ENCODE measurements at places on chromosomes 12 and 14. TPM values are rescaled to one million over a fixed set of nuclear protein-coding genes. Genes with fewer than 3 reads are reported as not detected.
A peak's percentile ranks its signal among the peaks of the same experiment; 100 is the strongest.

Gene EIF2S3B
- not detected for polyA plus RNA-seq

Gene OR10G2
- polyA plus RNA-seq, result not detected

Gene PUS1
- 10.2 TPM for polyA plus RNA-seq

Gene FGF6
- polyA plus RNA-seq, result not detected

Gene LUM
- 1,853 TPM for polyA plus RNA-seq

Gene B4GALNT3
- 4.4 TPM for polyA plus RNA-seq

Gene SLC24A4
- 0.46 TPM for polyA plus RNA-seq

Gene DHRS2
- polyA plus RNA-seq, result 14.2 TPM

Gene OAS3
- polyA plus RNA-seq, result 6.6 TPM

- DNase-seq, result no peak
Observed at GRCh38 chr12:102951841-102952240, 5.6 kb upstream of the ASCL1 start.

- DNase-seq, result no peak
Observed at GRCh38 chr12:111219440-111219839, 149.5 kb downstream of the PHETA1 start.

DNA sequence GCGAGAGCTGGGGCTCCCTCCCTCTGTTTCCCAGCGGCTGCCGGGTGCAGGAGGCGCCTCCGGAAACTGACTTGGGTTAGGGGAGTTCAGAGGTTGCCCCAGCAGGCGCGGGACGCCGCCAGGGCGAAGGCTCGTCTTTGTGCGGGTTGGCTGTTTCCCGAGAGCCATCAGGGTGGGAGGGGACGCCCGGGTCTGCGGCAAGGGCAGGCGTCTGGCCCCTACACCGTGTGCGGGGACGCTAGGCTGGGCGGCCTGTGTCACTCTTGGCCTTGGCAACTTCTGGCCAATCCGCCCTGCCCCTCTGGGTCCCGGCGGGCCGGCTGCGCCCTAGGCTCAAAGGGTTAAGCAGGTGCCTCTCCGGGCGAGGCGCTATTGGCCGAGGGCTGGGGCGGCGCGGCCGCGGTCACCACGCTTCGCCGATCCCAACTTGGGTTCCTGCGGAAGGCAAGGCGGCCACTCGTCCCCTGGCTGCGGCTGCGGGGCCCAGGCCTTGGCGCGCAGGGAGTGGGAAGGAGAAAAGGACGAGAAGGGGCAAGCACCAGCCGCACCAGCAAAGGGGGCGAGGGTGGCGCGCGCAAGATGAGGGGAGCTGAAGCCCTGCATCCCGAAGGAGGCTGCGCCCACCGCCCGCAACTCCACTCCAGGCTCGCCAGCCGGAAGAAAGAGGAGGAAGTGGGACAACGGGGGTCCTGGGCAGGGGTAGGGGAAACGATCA, 5.6 kb upstream of the NPAS3 start:
- DNase-seq, result no peak

DNA sequence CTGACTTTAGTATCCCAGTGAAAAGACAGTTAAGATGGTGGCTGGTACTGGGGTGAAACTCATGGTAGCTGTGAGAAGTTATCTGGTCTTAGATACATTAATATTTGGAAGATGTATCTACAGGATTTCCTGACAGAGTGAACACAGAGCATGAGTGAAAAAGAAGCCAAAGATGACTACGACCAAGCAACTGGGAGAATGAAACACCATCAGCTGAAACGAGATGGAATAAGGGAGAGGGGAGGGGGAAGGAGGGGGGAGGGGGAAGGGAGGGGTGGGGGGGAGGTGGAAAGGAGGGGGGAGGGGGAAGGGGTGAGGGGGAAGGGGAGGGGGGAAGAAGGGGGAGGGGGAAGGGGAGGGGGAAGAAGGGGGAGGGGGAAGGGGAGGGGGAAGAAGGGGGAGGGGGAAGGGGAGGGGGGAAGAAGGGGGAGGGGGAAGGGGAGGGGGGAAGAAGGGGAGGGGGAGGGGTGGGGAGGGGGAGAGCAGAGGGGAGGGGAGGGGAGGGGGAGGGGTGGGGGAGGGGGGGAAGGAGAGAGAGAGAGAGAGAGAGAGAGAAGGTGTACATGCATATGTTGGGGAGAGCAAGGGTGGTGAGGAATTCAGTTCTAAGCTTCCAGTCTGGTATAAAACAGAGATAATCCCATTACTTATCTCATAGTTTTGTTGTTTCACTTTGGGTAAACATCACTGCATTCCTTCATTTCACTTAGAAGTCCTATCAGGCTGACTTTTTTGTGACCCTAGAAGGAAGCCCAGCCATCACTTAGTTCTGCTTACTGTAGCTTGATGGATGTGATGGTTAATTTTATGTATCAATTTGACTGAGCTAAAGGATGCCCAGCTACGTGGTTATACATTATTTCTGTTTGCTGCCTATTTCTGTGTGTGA, 73.9 kb downstream of the SPPL3 start:
- DNase-seq, result no peak

GRCh38 chr12:51190820-51191219, 17.9 kb upstream of the TFCP2 start:
- no peak for DNase-seq

DNA sequence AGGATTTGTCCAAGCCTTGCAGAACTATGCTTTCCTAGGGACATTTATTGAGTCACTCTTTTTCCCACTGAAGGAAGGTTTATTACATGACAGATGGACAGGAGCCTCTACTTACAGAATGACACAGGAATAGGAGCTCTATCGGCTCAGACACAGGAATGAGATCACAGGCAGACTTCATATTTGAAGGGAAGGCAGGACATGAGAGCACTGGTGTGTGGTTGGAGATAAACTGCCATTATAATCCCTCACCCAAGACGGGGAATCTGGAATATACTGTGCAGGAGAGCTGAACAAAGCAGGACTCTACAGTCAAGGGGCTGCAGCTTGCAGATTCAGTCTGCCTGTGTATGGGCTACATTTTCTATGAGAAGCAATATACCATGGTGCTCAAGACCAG, 26.8 kb upstream of the IL22 start:
- DNase-seq, result no peak

DNA sequence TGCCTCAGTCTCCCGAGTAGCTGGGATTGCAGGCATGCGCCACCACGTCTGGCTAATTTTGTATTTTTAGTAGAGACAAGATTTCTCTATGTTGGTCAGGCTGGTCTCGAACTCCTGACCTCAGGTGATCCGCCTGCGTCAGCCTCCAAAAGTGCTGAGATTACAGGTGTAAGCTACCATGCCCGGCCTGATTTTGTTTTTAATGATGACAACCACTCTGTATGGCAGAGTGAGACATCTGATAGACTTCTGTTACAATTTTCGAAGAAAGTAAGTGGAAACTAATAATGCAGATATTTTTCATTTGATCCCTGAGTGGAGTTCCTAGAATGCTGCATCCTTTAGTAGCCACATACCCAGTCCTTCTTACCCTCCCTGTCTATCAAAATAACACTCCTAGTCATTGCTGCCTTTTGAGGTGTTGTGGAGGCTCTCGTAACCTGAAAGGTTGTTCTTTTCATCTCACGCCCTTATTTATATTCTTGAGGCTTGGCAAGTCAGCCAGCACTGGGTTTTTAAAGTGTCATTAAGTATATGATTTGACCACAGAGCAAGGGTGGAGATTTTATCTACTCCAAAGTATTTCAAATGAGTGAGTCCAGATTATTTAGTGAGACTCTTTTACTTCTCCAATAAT, 5.9 kb upstream of the EID3 start:
- DNase-seq, result no peak

DNA sequence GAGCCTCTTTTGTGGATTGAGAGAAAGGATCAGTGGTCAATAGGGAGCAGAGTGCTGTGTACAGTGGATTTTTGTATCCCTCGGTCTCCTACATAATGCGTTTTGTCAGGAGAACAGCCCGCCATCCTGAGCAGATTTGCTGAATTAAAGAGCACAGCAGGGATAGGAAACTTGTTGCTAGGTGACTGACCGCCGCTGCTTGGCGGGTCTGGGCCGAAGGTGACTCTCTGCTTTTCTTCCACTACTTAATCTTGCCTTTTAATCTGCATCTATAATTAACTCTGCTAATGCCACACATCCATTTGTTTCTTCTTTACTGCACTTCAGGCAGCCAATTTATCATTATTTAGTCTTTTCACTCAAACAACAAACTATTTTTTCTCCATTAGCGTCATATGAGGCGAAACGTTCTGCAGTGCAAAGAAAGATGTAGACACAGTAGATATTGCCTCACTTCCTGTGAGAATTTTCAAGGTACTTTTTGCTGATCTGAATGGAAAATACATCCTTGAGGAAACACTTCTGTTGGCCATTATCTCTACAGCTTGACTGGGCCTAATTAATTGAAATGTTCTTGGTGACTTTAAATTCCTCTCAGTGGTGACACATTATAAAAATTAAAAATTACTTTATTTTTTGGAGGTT, 108.0 kb downstream of the PPM1A start:
- DNase-seq, result no peak

GRCh38 chr12:28026701-28027100, 54.2 kb upstream of the PTHLH start:
- no peak for DNase-seq

DNA sequence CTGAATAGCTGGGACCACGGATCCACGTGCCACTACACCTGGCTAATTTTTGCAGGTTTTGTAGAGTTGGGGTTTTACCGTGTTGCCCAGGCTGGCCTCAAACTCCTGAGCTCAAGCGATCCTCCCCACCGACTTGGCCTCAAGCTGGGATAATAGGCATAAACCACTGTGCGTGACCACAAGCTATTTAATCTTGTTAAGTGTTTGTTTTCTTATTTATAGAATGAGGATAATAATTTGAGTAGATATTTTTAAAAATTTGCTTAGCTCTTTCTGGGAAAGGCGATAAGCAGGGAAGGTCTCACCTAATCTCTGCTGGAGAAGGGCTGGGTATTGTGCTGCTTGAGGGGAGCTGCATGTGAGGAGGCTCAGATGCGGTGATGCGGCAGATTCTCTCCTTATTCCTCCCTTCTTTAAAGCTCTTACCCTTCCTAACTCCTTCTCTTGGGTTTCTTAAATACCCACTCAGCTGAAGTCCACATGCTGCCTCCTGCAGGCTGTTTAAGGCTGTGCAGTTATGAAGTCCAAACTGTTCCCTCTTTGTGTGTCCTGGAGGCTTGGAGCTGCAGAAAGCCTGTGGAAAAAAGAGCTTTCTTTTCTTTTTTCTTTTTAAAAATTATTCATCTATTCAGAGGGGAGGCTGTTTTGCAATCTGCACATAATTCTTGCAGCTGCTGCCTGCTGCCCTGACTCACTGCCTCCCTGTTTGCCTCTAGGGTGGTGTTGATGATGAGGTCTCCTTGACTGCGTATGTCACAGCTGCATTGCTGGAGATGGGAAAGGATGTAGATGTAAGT, 37.9 kb downstream of the A2ML1 start:
- peak; percentile 55 for DNase-seq

- DNase-seq, result no peak
Observed at GRCh38 chr14:105449276-105450122, 25.1 kb upstream of the CRIP2 start.

DNA sequence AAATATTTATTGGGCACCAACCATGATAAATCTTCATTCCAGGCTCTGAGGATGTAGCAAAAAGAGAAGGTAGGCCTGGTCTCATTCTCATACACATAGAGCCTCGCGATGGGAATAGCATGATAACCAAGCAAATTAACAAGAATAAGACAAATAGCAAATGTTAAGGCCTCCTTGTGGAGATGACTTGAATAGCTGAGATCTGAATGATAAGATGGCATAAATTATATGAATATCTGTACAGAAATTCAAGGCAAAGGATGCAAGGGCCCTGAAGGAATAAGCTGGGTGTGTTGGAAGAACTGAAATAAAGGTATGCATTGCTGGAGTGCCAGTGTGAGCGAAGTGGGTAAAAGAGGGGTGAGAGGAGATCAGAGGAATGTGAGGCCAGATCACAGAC, 114.8 kb downstream of the ALX1 start:
- DNase-seq, result no peak

GRCh38 chr12:12908252-12908651, 16.9 kb downstream of the GPRC5A start:
- DNase-seq, result no peak

DNA sequence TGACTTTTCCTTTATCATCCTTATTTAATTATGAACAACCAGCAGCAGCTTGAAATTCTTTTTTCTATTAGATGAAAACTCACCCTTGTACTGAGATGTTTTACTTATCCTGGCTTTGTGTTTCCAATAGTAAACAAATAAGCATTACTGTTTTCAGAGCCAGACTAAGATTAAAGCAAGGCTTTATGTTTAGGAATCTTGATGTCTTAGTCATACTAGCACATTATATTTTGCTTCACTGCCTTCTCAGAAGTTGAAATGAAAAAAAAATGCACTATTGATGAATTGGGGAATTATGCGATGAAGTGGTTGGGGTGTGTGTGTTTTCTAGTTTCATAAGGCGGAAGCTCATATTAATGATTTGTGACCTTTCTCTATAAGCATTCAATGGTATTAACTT, 301.2 kb upstream of the E2F7 start:
- DNase-seq, result no peak

DNA sequence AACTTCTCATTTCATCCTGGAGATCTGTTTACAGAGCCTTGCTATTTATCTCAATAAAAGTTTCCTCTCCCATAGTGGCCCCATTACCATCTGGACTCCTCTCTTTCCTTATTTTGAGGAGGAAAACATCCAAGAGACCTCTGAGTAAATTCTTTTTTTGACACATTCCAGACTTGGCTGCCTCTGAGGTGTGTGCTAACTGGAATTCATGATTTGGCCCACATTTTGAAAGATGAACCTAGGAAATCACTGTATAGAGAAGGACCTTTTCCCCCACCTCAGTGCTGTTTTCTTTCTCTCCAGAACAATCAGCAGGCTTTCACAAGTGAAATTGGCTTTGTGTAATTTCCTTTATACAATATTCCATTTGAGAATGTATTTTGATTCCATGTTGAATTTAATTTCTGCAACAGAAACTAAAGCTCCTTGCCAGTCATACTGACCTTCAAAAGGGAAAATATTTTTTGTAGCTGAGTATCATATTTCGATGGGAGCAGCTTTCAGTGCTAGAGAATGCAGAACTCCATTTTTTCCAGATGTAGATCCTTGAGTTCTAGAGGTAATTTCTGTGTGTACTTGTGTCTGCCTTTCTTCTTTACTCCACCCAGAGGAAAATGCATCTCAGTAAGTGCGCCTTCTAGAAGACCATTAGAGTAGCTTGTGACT, 244.9 kb upstream of the RGS6 start:
- no peak for DNase-seq

Measured in hepatocyte (in vitro differentiated cells).